Activated CD4-positive, alpha-beta memory T cell treated with anti-CD3 and anti-CD28 coated beads, Interleukin-2, amount 10 ng/mL, durations not matched to agents 7 days and 5 days (primary cell): ENCODE measurements at places on chromosomes 13 and 19. TPM values are rescaled to one million over a fixed set of nuclear protein-coding genes. Genes with fewer than 3 reads are reported as not detected.

- no peak for DNase-seq
- H3K4me3 ChIP-seq, result no peak overlapping the region
- no peak overlapping the region for H3K27ac ChIP-seq
Observed at GRCh38 chr13:68588623-68589022, 1358.5 kb upstream of the PCDH9 start.

DNA sequence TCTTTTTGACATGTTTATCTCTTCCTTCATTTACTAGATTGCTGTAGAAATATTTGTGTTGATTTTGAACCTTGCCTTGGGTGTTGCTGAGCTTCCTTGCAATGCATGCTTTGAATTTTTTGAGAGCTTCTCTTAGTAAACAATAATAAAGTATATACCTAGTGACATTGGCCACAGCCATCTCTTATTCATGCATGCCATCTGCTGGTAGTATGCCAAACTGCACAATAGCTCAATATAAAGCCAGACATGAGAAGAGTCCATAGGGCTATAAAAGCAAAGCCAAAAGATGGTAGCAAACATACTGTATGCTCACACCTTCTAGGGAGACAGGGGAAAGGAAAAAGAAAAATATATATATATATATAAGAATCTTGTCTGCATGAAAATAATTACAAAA lies 18.9 kb upstream of the ZSCAN5A start:
- no peak overlapping the region for H3K4me3 ChIP-seq
- no peaks in the 10 kb centered on the region for H3K36me3 ChIP-seq

DNA sequence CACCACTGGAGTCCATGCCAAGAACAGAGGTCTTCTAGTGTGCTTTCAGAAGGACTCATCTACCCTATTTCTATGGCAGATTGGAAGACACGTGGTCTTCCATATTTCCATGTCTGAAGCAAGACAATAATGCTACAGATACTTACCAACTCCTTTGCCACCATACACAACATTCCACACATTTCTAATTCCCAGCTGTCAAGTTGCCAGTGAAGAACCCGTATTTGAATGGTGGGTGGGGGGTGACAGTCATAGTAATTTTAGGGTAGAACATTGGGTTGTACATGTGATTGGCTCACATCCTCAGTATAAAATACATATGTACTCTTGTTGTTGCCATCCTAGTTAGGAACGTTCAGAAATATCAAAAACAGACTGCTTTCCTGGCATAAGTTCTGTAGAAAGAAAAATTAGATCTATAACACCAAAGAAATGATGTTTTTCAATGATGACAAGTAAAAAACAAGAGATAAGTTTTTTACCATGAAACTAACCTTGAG lies 69.3 kb downstream of the LHFPL6 start:
- H3K4me3 ChIP-seq, result no peak overlapping the region
- H3K36me3 ChIP-seq, result no peaks in the 10 kb centered on the region
- DNase-seq, result no peak
- H3K27me3 ChIP-seq, result peaks cover 8% of the 10 kb centered on the region
- H3K27ac ChIP-seq, result no peak overlapping the region
- H3K4me1 ChIP-seq, result no peaks in the 10 kb centered on the region

C5AR1 gene
- total RNA-seq, result not detected

SBSN gene
- not detected for total RNA-seq

DNA sequence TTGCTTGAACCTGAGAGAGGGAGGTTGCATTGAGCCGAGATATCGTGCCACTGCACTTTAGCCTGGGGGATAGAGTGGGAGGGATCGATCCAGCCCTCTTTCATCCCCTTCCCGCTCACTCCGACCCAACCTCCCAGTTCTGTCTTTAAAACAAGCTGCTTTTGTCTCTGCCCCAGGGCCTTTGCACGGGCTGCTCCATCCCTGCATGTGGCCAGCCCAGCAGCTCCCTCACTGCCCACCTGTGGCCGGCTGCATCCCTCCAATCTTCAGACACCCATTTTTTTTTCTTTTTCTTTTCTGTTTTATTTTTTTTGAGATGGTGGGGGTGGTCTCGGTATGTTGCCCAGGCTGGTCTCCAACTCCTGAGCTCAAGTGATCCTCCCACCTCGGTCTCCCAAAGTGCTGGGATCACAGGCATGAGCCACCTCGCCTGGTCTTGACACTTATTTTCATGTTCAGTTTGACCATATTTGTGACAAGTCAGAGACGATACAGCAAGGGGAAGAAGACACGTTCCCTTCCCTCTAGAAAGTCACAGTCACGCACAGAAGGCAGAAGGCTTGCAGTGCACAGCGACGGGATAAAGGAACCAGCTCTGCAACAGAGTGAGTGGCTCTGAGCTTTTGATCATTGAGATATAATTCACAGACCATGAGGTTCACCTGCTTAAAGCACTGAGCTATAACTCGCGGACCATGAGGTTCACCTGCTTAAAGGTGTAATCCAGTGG lies 31.8 kb downstream of the EFNA2 start:
- no peak overlapping the region for H3K27ac ChIP-seq
- H3K4me1 ChIP-seq, result no peaks in the 10 kb centered on the region
- H3K27me3 ChIP-seq, result peaks cover 23% of the 10 kb centered on the region
- no peak for DNase-seq

GRCh38 chr13:101007245-101007644 lies 332.6 kb upstream of the TMTC4 start:
- no peaks in the 10 kb centered on the region for H3K36me3 ChIP-seq
- no peak for DNase-seq
- H3K27me3 ChIP-seq, result peaks cover 1% of the 10 kb centered on the region
- no peak overlapping the region for H3K27ac ChIP-seq
- H3K4me1 ChIP-seq, result no peaks in the 10 kb centered on the region
- H3K4me3 ChIP-seq, result no peak overlapping the region

VSIG10L gene
- total RNA-seq, result 2.3 TPM

DNA sequence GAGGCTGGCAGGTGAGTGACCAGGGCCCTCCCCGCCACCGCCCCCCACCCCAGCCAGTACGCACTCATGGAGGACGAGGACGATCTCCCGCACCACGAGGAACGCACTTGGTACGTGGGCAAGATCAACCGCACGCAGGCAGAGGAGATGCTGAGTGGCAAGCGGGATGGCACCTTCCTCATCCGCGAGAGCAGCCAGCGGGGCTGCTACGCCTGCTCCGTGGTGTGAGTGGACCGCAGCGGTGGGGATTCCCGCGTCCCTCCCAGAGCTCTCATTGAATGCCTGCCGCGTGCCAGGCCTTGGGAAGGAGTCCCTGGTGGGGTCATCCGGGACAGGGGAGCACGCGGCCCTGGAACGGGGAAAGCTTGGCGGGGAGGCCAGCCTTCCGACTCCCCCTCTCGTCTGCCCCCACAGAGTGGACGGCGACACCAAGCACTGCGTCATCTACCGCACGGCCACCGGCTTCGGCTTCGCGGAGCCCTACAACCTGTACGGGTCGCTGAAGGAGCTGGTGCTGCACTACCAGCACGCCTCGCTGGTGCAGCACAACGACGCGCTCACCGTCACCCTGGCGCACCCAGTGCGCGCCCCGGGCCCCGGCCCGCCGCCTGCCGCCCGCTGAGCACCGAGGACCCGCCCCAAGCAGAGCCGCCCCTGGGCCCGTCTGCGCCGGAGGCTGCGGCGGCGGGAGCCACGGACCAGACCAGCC lies 4.8 kb upstream of the IFI30 start:
- DNase-seq, result no peak
- no peak overlapping the region for H3K27ac ChIP-seq
- H3K27me3 ChIP-seq, result no peaks in the 10 kb centered on the region
- no peak overlapping the region for H3K4me3 ChIP-seq

DNA sequence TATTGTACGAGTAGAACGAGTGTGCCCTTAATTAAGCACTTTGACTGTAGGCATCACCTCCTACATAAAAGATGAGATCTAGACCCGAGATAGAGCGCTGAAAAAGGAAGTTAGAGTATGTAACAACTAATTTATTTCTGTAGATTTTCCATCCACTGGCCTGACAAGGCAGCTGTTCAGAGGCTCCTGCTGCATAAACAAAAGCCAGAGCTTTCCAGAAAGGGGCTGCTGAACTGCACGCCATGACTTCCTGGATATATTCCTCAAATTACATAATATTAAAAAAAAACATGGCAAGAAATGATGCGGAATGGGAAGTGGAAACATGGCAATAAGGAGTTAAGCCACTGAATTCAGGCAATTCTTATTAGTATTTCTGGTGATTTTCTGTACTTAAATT lies 89.7 kb downstream of the AKAP11 start:
- peaks cover 2% of the 10 kb centered on the region for H3K27me3 ChIP-seq
- H3K36me3 ChIP-seq, result no peaks in the 10 kb centered on the region
- DNase-seq, result no peak
- peaks cover 24% of the 10 kb centered on the region for H3K4me1 ChIP-seq
- no peak overlapping the region for H3K27ac ChIP-seq

IQCN gene
- total RNA-seq, result 1.7 TPM

GRCh38 chr13:110653851-110654250 lies 38.5 kb downstream of the NAXD start:
- peaks cover 44% of the 10 kb centered on the region for H3K36me3 ChIP-seq
- DNase-seq, result no peak
- H3K4me3 ChIP-seq, result no peak overlapping the region

KLF16 gene
- total RNA-seq, result 25.7 TPM

SERPINE3 gene
- not detected for total RNA-seq

GRCh38 chr13:94859278-94859691 lies 146.9 kb upstream of the SOX21 start:
- no peak for DNase-seq
- H3K27me3 ChIP-seq, result peaks cover 21% of the 10 kb centered on the region
- peaks cover 11% of the 10 kb centered on the region for H3K4me1 ChIP-seq
- H3K36me3 ChIP-seq, result no peaks in the 10 kb centered on the region
- H3K27ac ChIP-seq, result no peak overlapping the region
- H3K4me3 ChIP-seq, result no peak overlapping the region

DNA sequence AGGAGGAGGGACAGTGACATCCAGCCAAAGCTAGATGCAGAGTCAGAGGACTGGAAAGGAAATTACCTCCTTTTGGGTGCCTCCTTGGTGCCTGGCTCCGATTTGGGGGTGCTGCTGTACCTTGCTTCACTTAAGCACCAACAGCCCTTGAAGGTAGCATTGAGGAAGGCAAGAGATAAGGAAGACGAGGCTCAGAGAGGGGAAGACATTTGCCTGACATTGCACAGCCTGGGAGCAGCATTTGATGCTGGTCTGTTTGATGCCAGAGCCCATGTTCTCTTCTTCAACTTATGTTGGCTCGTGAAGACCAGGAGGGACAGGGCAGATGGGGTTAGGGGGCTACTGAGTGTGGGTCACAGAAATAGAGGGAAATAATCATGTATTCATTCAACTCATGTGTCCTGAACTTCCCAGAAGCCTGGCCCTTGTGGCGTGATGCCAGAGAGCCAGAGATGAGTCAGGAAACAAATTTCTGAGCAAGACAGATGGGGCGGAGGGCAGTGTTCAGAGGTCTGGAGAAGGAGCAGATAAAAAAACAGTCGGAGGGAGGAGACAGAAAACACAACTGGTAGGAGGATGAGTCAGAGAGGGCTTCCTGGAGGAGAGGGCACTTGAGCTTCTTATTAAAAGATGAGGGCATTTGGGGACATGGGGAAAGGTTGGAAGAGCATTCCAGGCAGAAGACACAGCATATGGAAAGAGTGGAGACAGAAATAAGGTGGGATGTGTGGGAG lies 3.0 kb upstream of the C19orf81 start:
- H3K27me3 ChIP-seq, result no peaks in the 10 kb centered on the region
- DNase-seq, result no peak
- H3K4me1 ChIP-seq, result no peaks in the 10 kb centered on the region
- H3K4me3 ChIP-seq, result no peak overlapping the region
- no peaks in the 10 kb centered on the region for H3K36me3 ChIP-seq

DNA sequence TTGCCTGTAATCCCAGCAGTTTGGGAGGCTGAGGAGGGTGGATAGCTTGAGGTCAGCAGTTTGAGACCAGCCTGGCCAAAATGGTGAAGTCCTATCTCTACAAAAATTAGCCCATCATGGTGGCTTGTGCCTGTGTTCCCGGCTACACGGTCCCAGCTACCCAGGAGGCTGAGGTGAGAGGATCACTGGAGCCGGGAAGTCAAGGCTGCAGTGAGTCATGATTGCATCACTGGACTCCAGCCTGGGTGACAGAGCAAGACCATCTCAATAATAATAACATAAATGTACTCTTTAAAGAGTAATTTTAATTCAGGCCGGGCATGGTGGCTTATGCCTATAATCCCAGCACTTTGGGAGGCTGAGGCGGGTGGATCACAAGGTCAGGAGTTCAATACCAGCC lies 38.7 kb downstream of the SKA3 start:
- no peak overlapping the region for H3K4me3 ChIP-seq
- H3K36me3 ChIP-seq, result peaks cover 20% of the 10 kb centered on the region
- peaks cover 22% of the 10 kb centered on the region for H3K4me1 ChIP-seq
- peaks cover 17% of the 10 kb centered on the region for H3K27me3 ChIP-seq
- H3K27ac ChIP-seq, result no peak overlapping the region
- DNase-seq, result no peak
